Amniotic stem cell (primary cell): ENCODE measurements at places on chromosomes 6 and 20.

DNA sequence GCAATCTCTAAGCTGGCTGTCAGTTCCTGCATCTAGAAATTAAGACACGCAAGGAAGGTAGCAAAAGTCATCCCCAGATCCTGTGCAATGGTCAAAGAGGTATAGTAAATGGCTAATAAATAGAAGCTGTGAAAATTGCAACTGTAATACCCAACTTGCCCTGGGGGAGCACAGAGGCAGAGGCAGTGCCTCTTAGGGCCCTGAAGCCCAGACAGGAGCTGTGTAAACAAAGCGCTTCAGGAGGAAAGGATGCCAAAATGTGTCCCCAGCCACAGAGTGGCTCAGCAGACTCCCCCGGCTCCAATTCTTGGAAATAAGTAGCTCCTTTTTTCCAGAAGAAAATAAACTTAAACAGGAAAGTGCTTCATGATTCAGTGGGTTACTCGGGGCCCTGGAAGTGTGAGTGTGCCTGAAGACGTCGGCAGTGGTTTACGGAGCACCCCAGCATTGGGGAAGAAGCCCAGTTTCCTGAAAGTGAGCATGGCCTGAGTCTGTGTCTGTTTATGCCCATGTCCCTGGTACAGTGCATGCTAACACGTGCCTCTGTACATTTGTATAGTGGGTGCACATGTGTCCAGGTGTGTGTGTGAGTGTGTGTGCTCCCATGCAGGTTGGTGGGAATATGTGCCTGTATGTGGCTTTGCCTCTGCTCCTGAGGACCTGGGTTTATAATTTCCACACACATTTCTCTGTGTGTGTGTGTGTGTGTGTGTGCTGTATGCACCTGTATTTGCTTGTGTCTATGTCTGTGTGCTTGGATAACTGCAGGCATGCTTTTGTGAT is 246.7 kb downstream of the MAFB start:
- DNase-seq = no peak

- DNase-seq = no peak
Observed at GRCh38 chr6:169489563-169490245, 212.1 kb downstream of the WDR27 start.

GRCh38 chr6:112298021-112298745 is 43.8 kb upstream of the LAMA4 start:
- DNase-seq = peak; percentile 50

GRCh38 chr6:109051301-109052017 is 43.2 kb downstream of the SESN1 start:
- DNase-seq = no peak

GRCh38 chr6:135941275-135942025 is 89.9 kb downstream of the PDE7B start:
- DNase-seq = no peak
